ENCODE measurements at places on chromosomes 6 and 20.
A peak's percentile ranks its signal among the peaks of the same experiment; 100 is the strongest.

DNA sequence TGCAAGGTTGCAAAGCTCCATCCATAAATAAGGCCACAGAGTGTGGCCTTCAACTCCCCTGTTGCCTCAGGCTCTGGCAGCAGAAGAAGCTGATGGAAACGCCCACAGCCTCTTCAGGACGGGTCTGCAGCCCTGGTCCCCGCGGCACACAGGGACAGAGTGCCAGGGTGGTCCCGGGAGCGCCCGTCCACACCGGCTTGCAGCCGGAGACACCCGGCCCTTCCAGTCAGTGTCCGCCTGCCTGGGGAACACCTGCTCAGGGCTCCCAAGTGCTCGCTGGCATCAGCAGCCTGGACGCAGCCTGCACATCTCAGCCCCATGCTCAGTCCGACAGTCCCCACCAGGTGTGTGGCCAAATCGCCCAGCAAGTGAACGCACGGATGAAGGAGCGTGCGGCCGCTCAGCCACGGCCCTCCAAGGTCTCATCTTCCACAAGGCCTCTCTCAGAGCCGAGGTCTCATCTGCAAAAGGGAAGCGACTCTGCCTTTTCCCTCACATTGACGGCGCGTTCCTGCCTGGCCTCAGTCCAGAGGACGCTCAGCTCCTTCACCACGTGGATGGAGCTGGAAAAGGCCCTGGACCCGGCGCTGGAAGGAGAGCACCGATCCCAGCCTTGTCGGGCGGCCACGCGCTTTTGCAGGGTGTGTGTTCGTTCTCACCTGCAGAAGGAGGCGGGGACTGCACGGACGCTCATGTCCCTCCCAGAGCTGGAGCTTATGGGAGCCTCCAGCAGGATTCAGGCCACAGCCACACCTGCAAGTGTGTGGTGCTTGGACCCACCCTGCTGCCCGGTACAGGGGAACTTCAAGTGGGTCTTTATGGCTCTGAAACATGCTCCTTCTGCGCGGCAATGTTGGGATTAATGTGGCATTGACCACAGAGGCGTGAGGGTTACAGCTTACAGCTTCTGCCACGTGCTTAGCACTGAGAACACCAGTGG, 180.4 kb downstream of the DLL1 start:
- no peak for DNase-seq

- DNase-seq: no peak
Measured at GRCh38 chr6:166569206-166569605, 17.3 kb downstream of the RAMACL start.

- DNase-seq: no peak
Measured at GRCh38 chr6:8627085-8627861, 191.9 kb upstream of the SLC35B3 start.

DNA sequence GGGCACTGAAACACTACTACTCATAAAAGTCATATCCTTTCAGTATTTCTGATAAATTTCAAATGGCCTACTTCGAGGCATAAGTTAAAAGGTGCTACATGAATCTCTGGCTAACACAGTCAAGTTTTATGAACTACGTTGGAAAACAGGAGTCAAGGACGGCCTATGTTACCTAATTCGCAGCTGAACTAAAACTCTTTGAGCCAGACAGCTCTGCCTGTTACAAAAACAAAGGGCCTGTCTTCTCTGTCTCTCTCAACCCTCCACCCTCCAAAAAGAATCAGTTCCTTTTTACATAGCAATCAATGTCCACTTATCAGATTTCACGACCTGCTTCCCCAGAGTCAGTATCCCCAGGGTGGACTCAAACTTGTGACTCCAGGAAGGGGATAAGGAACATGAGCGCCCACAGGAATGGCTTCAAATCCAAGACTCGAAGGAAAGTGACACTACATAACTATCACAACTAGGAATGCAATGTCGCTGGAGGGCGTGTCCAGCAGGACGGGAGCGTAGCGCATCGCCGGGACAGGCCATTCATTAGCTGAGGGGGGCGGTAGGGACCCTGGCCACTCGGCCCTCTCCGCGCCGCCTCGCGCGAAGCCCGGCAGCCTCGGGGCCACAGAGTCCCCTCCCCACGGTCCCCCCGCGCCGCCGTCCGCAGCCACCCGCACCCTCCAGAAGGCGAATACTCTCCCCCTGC, 591 bp downstream of the IBTK start:
- DNase-seq: peak; percentile 51

- DNase-seq: no peak
Measured at GRCh38 chr20:6466075-6466810, 301.2 kb upstream of the BMP2 start.

DNA sequence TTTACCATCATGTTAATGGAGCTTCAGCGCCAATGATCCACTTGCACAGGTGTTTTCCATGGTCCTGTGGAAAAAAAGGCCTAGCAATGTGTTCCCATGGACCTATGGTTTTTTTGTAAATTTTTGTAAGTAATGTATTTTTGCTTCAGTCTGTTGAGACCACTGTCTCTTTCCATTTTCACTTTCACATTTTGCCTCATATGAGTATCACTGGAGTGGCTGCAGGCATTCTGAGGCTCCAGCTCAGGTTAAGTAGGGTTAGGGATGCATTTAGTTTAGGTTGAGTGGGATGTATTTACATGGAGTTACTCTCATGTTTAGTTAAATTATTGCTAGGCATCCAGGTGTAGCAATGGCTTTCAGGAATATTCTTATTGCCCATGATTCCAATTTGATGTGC, 19.2 kb upstream of the LMBRD1 start:
- peak; percentile 31 for DNase-seq

- DNase-seq: peak; percentile 81
Measured at GRCh38 chr20:46022411-46023147, 6.4 kb upstream of the SLC12A5 start.

- DNase-seq: no peak
Measured at GRCh38 chr20:46063652-46064054, 26.1 kb downstream of the NCOA5 start.

- no peak for DNase-seq
Measured at GRCh38 chr6:52363228-52363867, 1.4 kb downstream of the PAQR8 start.

DNA sequence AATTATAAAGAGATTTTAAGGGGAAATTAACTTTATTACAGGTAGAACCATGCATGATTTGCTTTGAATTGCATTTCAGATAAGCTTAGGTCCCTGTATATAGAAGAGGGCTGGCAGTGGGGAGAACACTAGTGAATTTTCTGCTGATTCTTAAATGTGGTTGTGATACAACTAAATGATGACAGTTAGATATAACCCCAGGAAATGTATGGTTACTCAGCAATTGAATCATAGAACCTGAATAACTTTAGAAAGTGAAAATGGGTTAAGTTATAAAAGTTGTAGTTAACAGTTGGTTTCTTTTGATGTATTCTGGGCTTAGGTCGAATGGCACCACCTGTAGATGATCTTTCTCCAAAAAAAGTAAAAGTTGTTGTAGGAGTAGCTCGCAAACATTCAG, 70.1 kb downstream of the PHF3 start:
- DNase-seq: no peak

- DNase-seq: no peak
Measured at GRCh38 chr6:159594750-159595117, 98.3 kb downstream of the SOD2 start.

DNA sequence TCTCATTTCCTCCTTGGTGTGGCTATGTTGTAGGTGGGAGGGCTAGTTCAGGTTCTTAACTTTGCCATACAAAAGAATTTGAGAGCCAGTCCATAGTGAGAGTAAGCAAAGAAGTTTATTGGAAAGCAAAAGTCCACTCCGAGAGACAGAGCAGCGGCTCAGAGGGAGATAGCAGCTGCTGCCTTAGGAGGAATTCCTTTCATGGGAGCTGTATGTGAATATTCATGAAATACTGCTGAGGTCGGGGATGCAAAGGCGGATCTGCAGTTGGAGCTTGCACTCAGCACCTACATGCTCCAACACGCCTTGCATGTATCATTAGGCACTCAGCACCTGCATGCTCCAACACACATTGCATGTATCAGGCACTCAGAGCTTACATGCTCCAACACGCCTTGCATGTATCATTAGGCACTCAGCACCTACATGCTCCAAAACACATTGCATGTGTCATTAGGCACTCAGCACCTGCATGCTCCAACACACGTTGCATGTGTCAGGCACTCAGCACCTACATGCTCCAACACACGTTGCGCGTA, 54.9 kb downstream of the CDH4 start:
- DNase-seq: no peak

- no peak for DNase-seq
Measured at GRCh38 chr6:156336733-156337132, 440.4 kb upstream of the ARID1B start.

GRCh38 chr6:19865178-19865577, 28.0 kb downstream of the ID4 start:
- DNase-seq: no peak

DNA sequence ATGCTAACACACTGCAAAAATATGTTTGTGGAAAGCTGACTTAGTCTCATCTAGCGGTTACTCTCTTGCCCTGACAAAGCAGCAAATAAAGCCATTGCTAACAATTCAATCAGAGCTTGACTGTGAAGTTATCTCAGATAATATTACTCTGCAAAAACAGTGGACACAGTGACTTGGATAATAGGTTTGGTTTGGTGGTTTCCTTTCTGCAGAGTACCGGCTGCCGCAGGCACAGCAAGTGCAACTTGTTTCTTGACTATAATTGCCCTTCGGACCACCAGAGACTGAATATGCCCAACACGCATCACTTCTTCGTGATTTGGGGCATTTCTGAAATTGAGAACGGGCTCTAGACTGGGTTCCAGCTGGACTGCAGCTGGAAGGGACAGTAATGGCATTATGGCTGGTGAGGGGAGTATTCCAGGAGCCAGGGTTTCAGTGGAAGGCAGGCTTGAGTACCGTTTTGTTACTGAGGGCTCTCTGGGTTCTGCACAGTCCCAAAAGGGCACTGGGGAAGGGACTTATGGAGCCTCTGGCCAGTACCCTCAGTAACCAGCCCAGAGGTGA, 40.0 kb downstream of the DSTN start:
- no peak for DNase-seq

DNA sequence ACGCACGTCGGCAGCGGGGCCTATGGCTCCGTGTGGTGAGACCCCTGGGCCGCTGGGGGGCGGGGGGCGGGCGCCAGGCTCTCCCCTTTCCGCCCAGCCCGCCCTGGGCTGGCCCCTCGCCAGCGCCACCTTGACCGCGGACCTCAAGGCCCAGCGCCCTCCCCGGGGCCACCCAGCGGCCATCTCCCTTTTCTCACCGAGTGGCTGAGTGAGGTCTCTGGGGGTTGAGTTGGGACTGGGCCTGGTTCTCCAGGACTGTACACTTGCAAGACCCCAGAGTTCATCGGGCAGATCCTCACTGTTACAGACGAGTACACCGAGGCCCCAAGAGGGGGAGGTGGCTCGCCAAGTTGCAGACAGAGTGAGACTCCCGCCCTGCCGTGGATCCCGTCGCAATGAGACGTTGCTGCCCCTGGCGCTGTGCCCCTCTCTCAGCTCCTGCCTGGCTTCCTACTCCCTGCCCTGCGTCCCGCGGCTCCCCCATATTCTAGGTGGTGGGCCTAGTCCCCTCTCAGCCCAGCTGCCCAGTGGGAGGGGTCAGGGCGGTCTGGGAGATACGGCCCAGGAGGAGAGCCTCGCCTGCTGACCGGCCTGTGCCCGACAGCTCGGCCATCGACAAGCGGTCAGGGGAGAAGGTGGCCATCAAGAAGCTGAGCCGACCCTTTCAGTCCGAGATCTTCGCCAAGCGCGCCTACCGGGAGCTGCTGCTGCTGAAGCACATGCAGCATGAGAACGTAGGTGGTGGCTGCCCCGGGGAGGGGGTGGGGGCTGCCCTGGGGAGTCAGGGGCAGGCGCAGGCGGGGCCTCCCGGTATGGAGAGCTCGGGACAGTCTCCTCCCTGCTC, 576 bp downstream of the MAPK13 start:
- no peak for DNase-seq

DNA sequence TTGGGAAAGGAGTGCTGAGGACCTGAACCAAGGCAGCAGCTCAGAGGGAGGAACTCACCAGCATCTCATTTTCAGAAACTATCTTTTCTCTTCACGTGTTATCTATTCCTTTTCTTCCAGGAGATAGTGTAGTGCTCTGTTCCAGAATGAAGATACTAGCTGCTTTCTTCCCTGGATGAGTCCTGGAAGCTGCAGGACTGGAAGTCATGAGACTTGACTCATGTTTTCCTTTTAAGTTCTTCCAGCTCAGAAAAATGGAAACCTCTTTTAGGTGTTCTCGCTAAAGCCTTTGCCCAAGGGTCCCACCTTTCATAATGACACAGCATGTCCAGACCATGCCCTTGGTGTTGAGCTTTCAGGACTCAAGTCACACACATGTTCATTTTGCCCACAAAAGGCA, 106.7 kb downstream of the UNC5CL start:
- no peak for DNase-seq

GRCh38 chr20:12256806-12257205, 339.1 kb downstream of the BTBD3 start:
- DNase-seq: no peak

GRCh38 chr6:35064757-35065440, 76.2 kb downstream of the TCP11 start:
- no peak for DNase-seq

- peak; percentile 94 for DNase-seq
Measured at GRCh38 chr6:87925373-87926060, 122.1 kb upstream of the SPACA1 start.

DNA sequence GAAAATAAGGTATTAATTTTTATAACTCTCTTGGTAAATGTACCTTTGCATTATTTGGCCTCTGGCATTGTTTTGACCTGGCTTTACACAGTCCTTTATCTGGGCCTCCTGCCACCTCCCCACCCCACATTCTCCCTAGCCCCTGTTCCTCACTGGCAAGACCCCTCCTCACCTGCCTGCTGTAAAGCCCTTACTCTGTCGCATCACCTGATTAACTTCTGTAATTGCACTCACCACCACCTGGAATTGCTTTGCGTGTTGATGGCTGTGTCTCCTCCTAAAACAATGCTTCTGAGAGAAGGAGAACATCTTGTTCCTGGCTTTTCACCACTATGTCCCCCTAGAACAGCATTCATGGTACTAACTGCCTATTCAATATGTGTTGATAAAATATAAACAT, 24.8 kb downstream of the SNX9 start:
- no peak for DNase-seq

DNA sequence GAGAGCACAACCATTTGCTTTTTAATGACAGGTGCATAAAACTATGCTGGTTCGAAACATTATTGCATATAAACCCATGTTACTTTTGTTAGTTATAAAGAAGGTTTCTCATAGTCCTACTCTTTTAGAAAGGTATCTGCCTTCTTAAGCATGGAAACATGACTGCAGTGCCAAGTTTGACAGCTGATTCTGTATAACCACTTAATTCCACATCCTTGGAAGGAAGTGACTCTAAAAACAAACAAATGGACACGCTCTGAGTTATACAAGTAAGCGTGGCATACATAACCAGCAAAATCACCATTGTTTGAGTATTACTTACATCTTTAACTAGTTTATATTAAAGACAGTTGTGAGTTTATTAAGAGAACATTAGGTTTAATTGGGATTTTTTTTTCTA, 125.0 kb upstream of the HDGFL1 start:
- DNase-seq: no peak

- no peak for DNase-seq
Measured at GRCh38 chr6:9408402-9409117, 973.2 kb upstream of the SLC35B3 start.

All from NAMALWA (cell line).